Astrocyte (in vitro differentiated cells and primary cell): ENCODE measurements at places on chromosomes 13 and 19.

DNA sequence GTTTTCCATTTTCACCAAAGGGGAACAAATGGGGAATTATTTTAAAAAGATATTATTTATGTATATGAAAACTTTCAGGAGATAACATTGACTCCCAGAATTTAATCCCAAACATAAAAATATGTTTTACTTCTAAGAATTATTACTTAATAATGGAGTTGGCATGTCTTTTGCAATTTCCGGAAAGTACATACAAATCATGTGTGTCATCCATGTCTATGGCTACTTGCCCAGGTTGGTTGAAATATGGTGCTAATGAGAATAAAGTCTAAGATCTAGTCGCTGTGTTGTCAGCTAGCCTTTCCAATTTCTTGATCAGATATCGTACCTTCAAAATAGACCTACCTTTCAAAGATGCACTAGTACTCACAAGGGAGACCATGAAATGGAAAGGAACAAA lies 1003.2 kb upstream of the PCDH20 start:
- no peak for DNase-seq

DNA sequence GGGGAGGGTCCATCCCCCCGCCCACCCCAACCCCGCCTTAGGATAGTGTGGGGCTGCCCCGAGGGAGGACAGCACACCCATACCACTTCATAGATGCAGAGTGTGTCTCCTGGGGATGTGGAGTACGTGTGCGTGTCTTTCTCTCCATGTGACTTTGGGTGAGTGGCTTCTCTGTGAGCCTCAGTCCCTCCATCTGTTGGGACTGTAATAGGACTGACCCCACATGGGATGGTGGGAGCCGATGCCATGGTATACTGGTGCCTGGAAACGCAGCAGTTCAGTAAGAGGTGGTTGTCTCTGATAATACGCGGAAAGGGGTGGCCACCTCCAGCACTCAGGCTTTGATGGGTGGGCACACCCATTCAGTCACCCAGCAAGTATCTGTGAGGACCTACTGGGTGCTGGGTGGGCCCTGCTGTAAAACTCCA lies 816 bp upstream of the PRKD2 start:
- DNase-seq: no peak

DNA sequence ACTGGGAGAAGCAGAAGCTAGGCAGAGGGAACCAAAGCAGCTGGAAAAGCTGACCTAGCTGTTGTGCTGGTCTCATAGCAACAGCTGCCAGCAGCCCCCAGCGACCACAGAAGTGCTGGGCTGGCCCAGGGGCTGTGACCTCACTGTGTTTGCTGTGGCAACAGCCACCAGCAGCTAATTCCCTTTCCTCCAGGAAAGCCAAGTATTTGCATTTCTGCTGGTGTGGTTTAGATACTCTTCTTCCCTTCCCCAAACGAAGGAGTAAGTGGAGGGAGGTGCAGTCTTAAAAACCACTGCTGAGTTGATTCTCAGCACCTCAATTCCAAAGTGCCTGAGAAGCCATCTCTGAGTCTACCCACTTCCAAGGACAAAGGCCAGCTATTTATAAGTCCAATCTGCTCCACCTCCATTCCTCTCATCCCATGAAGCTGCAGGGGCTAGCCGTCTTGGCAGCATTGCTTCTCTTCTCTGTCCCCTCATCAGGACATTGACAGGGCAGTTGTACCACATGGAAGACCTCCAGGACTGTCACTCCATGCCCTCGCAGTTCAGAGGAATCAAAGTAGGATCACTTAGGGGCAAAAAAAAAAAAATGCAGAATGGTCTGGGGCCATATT lies 11.5 kb upstream of the CCDC97 start:
- DNase-seq: peak; percentile 71

DNA sequence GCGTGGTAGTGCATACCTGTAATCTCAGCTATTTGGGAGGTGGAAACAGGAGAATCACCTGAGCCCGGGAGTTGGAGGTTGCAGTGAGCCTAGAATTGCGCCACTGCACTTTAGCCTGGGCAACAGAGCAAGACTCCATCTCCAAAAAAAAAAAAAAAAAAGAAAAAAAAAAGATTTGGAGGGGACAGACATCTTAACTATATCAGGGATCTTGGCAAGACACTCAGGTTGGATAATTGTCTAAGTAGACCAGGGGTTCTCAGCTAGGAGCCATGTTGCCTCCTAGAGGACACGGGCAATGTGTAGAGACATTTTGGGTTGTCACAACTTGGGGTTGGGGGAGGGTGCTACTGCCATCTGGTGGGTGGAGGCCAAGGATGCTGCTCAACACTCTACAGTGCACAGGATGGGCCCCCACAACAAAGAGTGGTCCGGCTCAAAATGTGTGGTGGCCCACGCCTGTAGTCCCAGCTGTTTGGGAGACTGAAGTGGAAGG lies 1.9 kb upstream of the ZNF580 start:
- DNase-seq: no peak

DNA sequence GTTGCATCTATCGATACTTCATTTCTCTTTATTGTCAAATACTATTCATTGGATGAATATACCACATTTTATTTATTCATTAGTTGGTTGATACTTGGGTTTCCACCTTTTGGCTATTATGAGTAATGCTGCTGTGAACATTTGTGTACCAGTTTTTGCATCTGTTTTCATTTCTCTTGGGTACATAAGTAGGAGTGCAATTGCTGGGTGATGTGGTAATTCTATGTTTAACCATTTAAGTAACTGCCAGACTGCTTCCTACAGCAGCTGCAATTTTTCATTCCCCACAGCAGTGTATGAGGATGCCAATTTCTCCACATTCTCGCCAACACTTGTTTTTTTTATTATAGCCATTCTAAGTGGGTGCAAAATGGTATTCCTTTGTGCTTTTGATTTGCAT lies 2.6 kb downstream of the KCNJ14 start:
- DNase-seq: no peak

DNA sequence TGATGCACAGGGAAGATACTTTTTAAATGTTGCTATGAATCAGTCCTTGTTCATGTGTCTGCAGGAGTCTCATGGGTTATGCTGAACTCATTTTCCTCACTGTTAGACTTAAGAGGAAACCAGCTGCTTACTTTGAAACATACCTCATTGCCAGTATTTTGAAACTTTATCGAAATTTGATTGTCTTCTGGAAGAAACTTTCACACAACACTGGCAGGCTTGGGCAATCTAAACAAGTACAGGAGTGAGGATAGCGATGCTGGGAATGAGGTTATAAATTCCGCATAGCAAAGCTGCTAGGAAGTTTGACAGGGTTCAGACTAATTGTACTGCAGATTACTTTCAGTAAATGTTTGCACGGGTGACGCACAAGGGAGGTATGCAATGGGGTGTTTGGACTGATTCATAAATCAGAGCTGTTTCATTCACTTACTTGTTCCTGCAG lies 245.7 kb downstream of the DNAJC15 start:
- peak; percentile 99 for DNase-seq

GRCh38 chr19:48635263-48635965 lies 1.8 kb downstream of the DBP start:
- no peak for DNase-seq

- no peak for DNase-seq
These were observed 1037.9 kb downstream of the EFNB2 start for GRCh38 chr13:105497597-105497996.

DNA sequence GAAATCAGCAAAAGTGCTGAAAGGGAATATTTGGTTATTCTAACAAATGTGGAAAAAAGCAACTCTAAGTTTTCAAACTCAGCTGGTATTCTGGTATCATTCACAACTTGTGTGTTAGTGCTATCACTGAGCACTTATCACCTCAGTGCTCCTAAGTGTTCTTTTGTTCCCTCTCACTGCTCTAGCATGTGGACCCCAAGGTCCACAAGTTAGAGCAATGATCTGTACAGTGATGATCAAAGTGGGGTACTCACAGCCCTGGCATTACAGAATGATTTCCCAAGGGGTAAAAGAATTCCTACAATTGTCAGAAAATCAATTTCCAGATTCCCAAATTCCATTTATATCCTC lies 575.0 kb downstream of the DIAPH3 start:
- no peak for DNase-seq

DNA sequence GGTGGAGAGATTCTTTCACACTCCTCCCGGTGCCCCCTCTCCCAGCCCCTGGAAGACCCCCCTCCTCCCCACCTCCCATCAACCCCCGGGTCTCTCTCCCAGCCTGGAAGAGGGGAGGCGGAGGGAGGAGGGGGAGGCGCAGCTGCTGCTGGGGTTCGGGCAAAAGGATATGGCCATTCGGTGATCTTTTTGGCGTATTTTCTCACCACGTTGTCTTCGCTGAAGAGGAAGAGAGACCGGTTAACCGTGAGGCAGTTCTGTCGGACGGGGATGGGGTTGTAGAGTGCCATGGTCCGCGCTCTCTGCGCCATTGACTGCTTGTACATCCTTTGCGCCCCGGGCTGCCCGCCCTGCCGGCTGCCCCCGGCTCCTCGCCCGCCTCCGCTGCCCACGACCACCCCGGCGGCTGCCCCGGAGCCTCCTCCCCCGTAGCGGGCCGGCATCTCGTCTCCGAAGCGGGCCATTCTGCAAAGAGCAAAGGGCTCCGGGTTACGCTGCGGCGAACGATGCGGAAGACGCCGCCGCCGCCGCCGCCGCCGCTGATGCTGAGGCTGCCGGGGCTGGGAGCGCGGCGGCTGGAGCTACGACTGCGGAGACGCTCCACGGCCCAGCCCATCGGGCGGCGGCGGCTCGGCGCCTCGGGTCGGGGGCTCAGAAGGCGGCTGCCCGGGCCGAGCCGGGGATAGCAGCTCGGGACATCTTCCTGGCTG lies 363 bp downstream of the CACNA1A start:
- no peak for DNase-seq

GRCh38 chr13:113970810-113971470 lies 2.9 kb downstream of the C13orf46 start:
- DNase-seq: peak; percentile 64

- DNase-seq: no peak
These were observed 24.9 kb downstream of the MPND start for GRCh38 chr19:4368128-4368820.

DNA sequence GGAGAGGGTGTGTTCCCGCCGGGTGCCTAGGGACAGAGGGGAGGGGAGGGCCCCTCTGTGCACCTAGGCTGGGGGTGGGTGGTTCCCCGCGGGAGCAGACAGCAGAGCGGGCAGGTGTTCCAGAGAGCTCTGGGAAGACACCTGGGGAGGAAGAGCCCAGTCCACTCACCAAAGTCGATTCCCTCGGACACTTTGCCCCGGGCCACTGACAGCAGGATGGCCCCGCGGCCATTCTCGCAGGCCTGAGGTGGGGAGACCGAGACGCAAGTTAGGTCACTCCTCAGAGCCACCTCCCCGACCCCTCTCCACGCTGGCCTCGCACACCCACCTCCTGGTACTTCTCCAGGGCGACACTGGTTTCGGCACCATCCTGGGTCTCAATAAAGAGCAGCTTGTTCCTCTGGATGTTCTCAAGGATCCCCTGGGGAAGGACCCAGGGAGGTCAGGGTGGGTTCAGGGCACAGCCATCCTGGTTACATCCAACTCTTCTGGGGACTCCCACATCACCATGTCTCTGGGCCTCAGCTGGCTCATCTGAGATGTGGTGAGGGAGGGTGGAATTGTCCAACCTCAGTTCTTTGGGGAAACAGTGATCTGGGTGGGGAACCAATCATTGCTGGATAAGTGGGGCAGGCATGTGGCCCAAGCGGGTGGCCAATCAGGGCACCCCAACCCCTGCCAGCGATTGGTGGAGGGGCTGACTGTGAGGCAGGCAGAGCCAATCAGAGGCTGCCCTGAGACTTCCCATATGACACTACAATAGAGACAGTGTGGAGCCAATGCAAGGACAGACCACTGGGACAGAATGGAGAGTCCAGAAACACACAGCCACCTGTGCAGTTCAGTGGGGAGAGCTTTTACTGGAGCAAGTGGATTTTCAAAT lies 12.6 kb downstream of the KLC3 start:
- no peak for DNase-seq

DNA sequence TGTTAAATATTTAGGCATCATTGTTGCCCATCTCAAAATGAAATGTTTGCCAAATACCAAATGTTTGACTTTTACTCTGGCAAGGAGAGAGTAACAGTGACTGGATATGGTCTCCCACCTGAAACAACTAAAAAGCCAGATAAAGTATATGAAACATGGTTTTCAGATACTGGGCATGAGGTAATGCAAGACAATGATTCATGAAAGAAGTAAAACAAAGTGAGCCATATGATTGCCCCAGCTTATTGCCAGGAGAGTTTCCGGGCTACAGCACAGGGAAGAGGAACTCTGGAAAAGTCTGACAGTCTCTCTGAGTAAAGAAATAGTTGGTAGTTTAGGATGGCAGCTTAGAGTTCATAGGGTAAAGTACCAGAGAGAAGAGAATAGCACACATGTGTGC lies 354.6 kb downstream of the DNAJC15 start:
- peak; percentile 91 for DNase-seq

DNA sequence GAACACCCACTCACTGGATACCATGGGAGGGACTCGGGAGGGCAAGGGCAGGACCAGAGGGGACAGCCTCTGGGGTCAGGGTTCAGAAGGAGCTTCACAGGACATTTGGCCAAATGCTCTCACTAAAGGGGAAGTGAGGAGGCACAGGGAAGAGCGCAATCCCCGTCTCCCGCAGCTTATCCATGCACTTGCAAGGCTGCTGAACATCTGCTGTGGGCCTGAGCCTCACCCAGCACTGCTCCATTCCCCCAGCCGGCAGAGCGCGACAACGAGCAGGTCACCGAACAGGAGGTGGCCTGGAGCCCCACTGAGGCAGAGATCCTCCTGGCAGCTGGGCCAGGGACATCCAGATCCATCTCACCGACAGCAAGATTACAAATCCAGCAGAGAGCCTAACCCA lies 23.3 kb downstream of the ELAVL1 start:
- no peak for DNase-seq

- DNase-seq: no peak
These were observed 107.7 kb upstream of the UQCRFS1 start for GRCh38 chr19:29320618-29321017.

DNA sequence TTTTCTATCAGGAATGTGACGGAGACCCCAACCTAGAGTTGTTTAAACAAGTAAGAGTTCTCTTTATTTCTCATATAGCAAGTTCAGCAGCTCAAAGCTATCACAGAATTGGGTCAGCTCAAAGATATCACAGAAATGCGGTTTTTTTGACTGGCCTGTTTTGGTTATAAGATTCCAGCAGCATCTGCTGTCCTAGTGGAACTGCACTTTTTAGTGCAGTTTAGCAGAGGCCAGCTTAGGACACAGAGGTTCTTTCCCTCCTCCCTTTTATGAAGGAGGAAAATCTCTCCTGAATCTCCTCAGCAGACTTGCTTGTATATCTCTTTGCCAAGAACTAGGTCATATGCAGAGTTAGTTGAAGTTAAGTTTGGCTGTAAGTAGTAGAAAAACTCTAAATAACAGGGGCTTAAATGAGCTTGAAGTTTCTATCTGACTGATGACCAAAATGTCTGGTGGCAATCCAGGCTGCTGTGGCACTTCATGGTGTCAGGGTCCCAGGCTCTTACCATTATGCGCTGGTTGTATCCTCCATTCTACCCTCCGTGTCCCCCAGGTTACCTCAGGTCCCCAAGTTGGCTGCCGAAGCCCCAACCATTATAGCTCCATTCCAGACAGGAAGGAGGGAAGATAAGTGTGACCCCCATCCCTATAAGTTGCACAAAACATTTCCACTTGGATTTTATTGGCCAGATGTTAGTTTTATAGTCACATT lies 6.6 kb downstream of the PPP2R1A start:
- DNase-seq: no peak
